ENCODE measurements at places on chromosomes 5 and 9.

DNA sequence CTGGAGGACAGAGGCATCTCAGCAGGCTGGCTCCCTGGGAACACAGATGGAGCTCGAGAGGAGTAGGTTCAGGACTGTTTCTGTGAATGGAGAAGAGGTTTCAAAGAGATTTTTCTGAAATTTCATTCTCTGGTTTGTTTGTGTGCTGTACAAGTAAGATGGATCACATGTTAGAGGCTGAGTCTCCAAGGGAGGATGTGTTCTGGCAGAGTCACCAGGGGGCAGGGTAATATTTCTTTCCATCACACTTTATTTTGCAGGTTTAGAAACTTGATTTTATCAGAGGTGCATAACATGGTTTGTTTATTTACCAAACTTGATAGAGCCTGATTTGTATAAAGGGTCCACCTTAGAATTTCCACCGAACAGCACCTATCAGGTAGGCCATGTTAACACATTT, 69.2 kb upstream of the ARL15 start:
- no peak for DNase-seq

DNA sequence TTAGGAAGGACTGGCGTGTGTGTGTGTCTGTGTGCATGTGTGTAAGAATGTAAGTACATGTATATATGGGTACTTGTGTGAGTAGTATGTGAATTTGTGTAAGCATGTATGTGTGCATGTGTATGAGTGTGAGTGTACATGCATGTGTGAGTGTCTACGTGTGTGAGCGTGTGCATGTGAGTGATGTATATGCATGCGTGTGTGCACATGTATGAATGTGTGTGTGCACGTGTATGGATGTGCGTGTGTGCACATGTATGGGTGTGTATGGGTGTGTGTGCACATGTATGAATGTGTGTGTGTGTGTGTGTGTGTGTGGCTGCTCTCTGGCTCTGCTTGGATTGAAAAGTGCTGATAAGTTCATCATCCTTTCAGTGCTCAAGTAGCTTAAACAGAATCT, 154.5 kb downstream of the TENT4A start:
- DNase-seq, result no peak

DNA sequence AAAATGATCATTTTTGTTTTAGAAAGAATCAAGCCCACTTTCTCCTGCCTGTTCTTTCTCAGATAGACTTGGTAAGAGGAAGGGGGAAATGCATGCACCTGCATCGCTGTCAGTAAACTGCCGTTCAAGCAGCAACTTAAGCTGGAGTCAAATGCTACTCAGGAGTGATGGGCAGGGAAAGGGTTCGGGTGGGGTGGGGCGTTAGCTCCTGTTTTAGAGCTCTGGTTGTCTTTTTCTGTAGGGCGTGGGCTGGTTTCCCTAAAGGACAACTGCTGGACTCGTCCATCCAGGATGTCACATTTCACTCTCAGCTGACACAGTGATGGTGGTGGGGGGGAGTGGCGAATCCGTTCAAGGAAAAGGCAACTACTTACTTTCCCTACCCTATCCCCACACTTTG, 75.0 kb downstream of the NDFIP1 start:
- DNase-seq, result no peak

DNA sequence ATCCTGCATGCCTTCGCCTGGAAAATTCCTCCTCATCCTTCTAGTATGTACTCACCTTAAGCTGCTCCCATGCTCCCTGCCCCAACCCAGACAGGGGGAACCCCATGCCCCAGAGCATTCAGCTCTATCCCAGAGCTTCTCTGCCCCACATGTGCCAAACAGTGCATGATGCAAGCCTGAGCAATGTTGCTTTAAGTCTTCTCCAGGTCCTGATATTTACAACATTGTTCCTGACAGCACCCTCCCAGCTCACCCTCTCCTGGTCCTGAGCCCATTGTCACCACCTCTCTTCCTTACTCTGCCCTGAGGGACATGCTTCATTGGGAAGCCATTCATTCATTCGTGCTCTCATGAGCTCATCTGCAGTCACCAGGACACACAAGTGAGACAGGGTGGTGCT, 23.4 kb upstream of the BARX1 start:
- DNase-seq, result no peak

DNA sequence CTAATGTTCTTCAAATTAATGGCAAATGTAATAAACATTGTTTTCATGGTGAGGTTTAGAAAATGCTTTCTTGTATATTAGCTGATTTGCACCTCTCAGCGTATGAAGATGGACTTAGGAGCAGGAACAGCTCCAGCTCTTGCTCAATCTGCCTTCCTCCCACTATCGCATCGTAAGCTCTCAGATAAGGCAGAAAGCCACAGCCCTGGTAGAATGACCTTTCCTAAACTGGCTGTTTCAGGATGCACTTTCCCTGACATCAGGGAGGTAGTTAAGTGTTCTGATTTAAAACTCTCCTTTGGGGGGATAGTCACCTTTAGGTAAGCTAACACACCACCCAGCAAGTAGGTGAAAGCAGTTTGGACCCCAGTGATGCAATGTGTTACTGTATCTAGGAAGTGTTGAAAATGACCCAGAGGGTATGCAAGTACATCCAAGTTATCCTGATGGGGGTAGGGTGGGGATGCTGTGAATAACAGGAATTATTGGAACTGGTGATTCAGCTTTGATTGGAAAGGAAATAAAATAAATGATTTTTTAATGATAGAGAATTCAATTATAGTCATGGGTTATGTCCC, 72.3 kb downstream of the LMNB1 start:
- no peak for DNase-seq

DNA sequence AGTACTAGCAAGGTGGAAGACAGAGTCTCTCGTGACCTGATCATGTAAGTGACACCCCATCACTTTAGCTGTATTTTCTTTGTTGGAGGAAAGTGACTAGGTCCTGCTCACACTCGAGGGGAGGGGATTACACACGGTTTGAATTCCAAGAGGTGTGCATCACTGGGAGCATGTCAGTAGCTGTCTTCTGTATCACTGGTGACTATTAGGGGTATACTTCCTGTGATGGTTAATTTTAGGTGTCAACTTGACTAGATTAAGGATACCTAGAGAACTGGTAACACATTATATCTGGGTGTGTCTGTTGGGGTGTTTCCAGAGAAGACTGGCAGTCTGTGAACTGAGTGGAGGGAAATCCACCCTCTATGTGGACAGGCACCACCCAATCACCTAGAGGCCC, 22.5 kb downstream of the FOXD1 start:
- no peak for DNase-seq

- no peak for DNase-seq
Measured at GRCh38 chr5:38299585-38299984, 41.2 kb downstream of the EGFLAM start.

DNA sequence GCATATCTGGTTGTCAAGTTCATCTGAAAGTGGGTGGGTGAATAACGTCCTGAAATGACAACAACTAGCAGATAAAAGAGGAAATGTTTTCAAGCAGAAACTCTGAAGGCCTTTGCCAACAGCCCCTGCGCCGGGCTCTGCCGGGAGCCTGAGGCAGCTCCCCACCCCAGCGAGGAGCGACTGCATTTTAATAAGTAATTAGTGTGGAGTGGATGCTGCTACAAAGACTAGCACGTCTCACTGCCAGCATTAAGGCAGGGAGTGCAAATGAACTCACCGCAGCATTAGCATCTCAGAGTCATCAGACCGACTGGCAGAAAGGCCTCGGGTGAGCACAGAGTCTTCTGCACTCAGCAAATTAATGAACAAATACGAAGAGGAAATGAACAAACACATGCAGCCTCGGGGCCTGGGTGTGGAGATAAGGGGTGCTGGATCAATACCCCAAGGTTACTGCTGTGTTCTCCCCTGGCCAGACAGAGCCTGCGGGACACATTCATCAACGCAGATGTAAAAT, 63.8 kb downstream of the VAV2 start:
- no peak for DNase-seq

DNA sequence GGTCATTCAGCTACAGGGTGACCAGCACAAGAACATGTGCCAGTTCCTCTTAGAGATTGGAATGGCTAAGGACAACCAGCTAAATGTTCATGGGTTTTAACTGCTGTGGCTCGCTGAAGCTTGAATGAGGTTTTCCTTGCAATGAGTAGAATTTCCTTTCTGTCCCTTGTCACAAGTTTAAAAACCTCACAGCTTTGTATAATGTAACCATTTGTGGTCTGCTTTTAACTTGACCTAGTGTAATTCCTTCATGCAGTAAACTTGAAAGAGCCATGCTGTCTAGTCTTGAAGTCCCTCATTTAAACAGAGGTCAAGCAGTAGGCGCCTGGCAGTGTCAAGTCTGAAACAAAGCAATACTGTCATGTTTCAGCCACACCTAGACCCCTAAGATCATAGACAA, 181.3 kb upstream of the DMRT1 start:
- DNase-seq, result no peak

- DNase-seq, result no peak
Measured at GRCh38 chr9:85524531-85524930, 217.2 kb downstream of the AGTPBP1 start.

GRCh38 chr5:110917161-110917875, 154.2 kb upstream of the TSLP start:
- no peak for DNase-seq

DNA sequence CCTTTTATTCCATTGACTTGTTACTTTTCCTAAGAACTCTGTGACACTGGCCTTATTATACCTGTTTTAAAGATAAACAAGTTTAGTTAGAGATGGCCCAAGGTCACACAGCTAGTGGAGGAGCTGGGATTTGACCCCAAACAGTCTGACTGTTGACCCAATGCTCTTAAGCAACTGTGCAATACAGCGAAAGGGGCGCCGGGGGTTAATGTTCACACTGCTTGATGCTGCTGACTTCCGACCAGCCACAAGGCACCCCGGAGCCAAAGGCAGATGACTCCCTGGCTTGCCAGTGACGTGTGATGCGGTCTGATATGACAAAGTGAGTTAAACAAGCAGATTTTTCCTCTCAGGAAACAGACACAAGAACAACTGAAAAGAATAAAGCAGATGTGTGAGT, 23.9 kb downstream of the PIK3R1 start:
- peak; percentile 42 for DNase-seq

GRCh38 chr9:103889989-103890388, 204.1 kb upstream of the SMC2 start:
- no peak for DNase-seq

GRCh38 chr5:179301796-179302195, 43.5 kb downstream of the ADAMTS2 start:
- DNase-seq, result no peak

DNA sequence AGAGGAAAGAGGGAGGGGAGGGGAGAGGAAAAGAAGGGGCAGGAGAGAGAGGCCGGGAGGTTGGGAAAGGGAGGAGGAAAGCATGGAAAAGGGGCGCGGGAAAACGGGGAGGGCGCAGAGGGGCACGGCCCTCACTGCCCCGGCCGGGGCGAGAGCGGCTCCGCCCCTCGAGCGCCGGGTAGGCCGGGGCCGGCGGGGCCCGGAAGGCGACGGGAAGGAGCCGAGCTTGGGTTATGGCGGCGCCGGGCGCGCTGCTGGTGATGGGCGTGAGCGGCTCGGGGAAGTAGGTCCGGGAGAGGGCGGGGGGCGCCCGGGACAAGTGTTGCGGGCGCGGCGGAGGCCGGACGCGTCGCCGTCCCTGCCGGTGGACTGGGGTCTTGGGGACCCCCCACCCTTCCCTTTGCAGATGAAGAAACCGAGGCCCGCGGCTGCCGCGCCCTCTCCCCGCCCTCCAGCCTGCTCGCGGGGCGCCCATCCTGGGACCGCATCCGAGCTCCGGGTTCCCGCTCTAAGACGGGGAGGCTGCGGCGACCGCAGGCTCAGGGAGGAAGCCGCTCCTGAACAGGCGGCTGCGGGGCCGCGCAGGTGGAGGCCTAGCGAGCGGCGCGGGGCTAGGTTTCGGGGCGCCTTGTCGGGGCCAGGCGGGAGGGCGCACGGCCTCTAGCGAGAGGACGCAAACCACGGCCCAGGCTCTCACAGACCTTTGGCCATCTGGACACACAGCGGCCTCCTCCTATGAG, at the start of gene IDNK:
Gene IDNK, plus strand, starts transcription at position 205 of the 740 bp plus-strand sequence. Its CDS starts 29 bp downstream, at position 234.
- peak; percentile 90 for DNase-seq

DNA sequence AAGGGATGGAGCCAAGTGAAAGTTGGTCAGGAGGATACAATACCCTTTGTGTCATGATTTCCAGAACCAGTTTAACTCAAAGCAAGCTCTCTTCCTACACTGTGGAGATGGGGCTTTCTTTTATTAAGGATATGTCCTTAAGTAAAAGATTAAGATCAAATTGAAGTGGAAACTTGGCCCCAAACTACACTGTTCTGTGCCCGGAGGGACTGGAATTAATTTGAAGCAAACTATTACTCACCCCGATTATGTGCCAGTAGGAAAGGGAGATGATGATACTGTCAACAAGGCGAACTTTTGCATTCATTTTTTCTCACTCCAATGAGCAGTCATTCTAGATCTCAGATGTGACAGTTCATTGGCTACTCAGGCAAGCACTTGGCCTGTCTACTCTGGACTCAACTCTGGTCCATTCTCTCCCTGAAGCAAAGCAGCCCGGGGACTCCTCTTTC, 186.7 kb downstream of the NTRK2 start:
- peak; percentile 19 for DNase-seq

GRCh38 chr5:171431251-171431777, 11.9 kb downstream of the FGF18 start:
- no peak for DNase-seq

DNA sequence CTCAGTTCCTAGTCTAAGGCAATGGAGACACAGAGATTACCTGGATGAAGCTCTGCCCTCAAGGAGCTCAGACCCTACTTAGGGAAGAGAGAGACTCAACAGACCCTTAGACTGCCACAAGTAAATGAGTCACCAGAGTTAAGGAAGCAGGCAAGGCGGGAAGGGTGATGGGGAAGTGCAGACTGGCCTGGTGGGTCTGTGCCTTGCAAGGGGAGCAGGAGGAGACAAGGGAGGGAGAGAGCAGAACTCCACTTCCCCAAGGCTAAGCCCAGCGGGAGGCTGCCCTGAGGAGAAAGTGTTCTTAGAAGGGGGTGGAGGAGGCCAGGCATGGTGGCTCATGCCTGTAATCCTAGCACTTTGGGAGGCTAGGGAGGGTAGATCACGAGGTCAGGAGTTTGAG, 83.7 kb downstream of the HRH2 start:
- DNase-seq, result no peak

GRCh38 chr5:134236318-134236717, 10.4 kb upstream of the PPP2CA start:
- DNase-seq, result no peak

GRCh38 chr9:91043811-91044175, 242.2 kb downstream of the SYK start:
- no peak for DNase-seq

GRCh38 chr5:143217804-143218160, 185.7 kb downstream of the NR3C1 start:
- DNase-seq, result no peak

GRCh38 chr5:119022017-119022745, 33.8 kb upstream of the DTWD2 start:
- peak; percentile 62 for DNase-seq

- DNase-seq, result no peak
Measured at GRCh38 chr9:124726886-124727285, 44.2 kb downstream of the NR6A1 start.

GRCh38 chr5:65816729-65817128, 94.7 kb downstream of the NLN start:
- no peak for DNase-seq

Measured in GM03348 (cell line).